Fibroblast of skin of right biceps (primary cell): ENCODE measurements at places on chromosomes 4 and X.

GRCh38 chr4:177737387-177737940, 295.2 kb upstream of the AGA start:
- peak; percentile 70 for DNase-seq

DNA sequence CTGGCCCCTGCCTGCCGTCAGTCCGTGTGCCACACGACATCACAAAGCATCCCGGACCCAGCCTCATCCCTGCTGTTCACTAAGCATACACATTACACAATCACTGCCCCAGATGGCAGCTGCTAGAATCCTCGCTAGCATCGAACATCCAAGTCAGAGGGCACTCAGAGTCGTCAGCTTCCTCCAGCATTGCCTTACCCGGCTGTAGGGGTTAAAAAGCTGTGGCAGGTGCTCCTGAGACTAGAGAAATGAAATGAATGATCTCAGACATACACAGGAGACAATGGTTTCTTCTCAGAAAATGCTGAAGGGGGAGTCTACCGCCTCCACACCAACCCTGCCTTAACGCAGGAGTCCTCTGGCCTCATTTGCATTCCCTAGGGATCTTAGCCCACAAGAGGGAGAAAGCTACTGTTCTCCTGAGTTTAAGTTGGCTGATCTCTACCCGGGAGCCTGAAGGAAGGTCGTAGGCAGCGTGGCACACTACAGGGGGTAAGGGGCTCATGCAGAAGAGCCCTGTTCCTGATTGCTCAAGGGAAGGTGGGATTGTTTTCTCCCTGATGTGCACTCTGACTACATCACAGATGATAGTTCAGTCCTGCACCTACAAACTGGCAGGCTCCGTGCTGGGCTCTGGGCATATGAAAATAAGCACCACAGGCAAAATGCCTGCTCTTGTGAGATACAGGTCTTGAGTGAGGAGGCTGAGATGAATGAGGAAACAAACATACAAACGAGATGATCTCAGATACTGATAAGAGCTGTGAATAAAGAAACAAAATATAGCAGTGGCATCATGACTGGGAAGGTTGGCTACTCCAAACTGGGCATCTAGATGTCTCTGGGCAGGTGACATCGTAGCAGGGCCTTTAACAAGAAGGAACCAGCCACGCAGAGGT, 2.6 kb upstream of the KIAA0232 start:
- peak; percentile 10 for DNase-seq

GRCh38 chr4:107468156-107468555, 251.9 kb downstream of the PAPSS1 start:
- peak; percentile 9 for DNase-seq

GRCh38 chr4:41069838-41070237, 144.5 kb downstream of the APBB2 start:
- no peak for DNase-seq

DNA sequence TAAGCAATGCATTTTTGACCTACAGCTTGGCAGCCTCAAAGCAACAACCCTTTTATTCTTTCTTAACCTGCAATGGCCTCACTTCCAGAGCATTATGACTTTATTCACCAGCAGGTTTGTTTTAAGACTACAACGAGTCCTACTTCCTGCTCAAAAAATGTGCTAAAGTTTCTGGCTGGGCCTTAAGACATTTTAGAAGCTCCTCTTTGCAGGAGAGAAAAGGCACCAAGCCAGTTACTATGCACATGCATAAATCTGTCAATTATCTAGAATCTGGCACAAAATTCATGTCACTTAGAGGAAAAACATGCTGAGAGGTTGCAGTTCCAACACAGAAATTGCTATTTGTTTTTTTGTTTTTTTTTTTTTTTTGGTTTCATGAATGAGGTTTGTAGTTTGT, 223.0 kb upstream of the EPHA5 start:
- no peak for DNase-seq

DNA sequence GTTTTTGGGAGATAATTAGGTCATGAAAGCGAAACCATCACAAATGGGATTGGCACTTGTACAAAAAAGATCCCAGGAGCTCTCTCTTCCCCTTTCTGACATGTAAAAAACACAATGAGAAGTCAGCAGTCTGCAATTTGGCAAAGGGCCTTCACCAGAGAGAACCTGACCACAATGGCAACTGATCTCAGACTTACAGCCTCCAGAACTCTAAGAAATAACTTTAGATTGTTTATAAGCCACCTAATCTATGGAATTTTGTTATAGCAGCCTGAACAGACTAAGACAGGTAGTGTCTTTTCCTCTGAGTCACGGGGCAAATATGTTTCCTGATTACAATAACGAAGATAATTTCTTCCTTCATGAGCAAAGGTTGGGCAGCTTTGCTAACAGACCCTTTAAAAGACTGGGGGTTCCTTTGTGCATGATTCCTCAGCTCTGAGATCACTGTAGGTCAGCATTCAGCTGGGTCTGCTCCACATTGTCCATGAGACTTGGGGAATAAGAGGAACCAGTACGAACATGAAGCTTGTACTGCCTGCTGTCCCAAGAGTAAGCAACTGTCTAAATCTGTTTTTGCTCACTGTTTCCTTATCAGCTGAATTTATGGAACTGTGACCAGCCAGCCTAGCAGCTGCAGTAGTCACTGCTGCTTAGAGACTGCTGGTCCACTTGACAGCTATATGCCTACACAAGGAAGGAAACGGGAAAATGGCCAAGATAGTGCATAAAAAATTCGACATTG, 191.6 kb downstream of the ANAPC10 start:
- peak; percentile 22 for DNase-seq

DNA sequence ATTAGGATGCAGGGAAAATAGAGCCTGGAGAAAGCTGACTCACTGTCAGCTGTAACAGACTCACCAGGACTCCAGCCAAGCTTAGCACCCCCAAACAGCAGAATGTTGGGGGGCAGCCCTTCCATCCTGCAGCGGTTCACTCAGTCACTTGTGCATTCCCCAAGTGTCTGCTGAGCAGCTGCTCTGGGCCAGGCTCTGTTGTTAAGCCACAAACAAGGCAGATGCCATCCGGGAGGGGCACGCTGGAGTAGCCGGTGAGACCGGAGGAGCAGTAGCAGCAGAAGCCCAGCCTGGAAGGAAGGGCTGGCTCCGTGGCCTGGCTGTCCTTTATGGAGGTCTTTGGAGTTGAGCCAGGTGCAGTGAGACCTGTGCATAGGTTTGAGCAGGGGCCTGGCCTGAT, 22.0 kb downstream of the CCNQ start:
- DNase-seq: no peak

- no peak for DNase-seq
These were observed 30.7 kb upstream of the ATP6AP2 start for GRCh38 chrX:40550066-40550465.

DNA sequence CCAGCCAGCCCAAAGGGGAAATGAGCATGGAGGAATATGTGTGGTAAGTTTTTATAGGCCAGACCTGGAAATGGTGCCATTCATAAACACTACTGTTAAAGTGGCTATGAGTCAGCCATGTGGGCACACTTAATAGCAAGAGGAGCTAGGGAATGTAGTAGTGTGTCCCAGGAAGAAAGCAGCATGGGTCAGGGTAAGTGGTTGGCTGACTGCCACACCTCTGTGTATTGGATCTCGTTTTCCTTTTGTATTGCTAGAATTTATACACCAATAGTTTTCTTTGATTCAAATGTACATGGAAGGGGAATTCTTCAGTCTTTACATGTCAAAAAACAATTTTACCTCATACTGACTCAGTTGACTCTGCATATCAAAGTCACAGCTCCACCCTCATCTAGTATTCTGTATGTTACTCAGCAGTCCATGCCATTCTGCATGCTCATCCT, 22.9 kb upstream of the SGMS2 start:
- peak; percentile 14 for DNase-seq

- peak; percentile 75 for DNase-seq
These were observed 172.8 kb downstream of the FBXW7 start for GRCh38 chr4:152363086-152363485.

- no peak for DNase-seq
These were observed 9.9 kb downstream of the MED12 start for GRCh38 chrX:71128166-71128833.

DNA sequence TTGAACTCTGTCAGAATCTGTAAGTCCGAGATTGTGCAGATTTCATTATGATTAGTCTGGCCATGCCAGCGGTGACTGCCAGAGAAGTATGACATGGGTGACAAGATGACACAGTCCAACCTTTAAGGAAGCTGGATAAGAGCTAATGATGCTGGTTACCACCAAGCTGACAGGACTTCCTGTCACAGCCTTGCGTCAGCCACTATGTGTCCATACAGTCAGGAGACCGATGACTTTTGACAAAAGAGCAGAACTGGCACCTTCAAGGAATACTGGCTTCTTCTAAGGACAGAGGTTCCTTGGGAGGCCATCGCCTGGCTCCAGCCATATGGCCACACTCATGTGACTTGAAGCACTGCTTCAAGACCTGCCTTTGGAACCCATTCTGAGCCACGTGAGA, 67.2 kb upstream of the TFDP3 start:
- DNase-seq: no peak

GRCh38 chr4:182513587-182514291, 270.5 kb downstream of the TENM3 start:
- no peak for DNase-seq

GRCh38 chr4:141486375-141486997, 149.9 kb upstream of the IL15 start:
- DNase-seq: peak; percentile 91

GRCh38 chr4:37641352-37641751, 44.8 kb downstream of the RELL1 start:
- DNase-seq: no peak

GRCh38 chrX:3514996-3515395, 168.5 kb upstream of the MXRA5 start:
- DNase-seq: peak; percentile 87

- no peak for DNase-seq
These were observed 123.9 kb upstream of the RXFP1 start for GRCh38 chr4:158397781-158398180.

DNA sequence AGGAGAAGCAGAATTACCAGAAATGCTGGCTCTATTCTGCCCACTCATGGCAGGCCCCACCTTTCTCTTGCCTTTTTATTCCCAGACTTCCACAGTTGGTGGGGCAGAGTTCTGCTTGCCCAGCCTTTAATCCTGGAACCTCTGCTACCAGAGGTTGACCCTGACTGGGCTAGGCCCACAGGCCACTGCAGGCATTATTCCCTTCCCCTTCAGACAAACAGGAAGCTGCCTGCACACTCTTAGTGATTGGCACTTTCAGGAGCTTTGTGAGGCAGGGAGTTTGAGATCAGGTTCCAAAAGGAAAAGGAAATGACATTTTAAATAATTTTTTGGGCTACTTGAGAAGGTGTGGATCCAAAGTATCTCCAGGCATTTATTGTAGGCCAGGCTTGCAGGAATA, 18.8 kb downstream of the MSN start:
- no peak for DNase-seq

- DNase-seq: no peak
These were observed 101.7 kb downstream of the CORIN start for GRCh38 chr4:47736146-47736545.

DNA sequence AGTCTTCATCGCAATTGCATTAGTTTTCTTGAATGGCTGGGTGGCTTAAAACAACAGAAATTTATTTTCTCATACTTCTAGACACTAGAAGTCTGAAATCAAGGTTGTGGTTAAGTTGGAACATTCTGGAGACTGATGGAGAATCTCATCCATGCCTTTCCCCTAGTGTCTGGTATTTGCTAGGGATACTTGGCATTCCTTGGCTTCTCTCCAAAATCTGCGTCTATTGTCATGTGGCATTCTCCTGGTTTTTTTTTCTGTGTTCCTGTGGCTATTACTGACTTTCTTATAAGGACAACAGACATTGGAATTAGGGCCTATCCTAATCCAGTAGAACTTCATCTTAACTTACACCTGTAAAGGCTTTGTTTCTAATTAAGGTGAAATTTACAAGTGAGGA, 272.8 kb upstream of the EPHA5 start:
- DNase-seq: peak; percentile 67

DNA sequence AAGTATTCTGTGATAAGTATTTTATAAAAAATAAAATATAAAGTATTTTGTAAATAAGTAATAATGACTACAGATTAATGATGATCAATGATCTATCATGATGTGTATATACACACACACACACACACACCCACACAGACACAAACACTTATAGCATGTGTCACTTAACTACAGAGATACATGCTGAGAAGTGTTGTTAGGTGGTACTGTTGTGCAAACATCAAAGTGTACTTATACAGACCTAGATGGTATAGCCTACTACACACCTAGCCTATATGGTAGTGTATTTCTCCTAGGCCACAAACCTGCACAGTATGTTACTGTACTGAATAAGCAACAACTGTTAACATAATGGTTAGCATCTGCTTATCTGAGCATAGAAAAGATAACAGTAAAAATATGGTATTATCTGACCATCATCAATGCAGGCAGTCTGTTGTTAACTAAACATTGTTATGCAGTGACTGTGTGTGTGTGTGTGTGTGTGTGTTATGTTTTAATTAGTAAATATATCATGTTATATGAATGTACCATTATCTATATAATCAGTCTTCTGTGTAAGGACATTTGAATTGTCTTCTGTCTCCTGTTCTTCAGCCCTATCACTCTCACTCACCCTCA, 138.2 kb downstream of the CAMK2D start:
- no peak for DNase-seq

- DNase-seq: peak; percentile 46
These were observed 86.1 kb downstream of the CPE start for GRCh38 chr4:165464813-165465381.

DNA sequence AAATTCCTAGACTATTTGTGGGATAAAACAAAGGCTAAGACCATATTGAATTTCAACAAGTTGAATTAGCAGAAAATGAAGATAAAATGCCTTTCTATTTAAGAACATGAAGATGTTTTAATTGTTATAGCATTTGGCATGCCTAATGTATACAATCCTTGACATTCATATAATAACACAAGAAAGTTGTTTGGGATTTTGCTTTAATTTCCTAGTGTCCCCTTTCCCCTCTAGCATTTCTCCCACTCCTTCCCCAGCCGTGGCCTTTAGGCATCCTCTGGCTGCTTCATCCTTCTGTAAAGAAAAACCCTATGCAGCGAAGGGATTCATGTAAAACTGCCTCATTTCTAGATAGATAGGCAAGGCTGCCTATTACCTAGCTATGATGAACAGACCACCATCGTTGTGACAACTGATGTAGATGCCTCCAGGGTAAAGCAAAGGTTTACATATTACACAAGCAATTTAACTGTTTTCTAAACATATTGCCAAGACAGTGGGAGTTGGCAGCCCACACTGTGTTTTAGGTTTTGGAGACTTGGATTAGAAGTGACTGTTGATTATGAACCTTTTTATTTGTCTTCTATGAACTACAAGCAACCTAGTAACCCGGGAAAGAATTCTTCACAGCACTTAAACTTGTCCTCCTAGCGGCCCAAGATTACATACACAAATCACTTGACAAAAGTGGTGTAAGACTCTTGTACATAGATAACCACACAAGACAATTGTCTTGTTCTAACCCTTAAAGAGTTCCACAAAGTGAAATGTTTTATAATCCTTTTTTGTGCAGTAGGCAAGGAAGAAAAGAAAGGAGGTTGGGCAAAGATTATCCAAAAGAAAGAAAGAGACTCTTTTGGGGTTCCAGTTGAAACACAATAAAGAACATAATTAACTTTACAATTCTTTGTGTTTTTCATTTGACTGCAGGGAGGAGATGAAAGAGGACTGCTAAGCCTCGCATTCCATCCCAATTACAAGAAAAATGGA, 59.9 kb downstream of the HHIP start:
- DNase-seq: no peak
